Articular chondrocyte of knee joint (primary cell): ENCODE measurements at places on chromosomes 7 and 10. TPM values are rescaled to one million over a fixed set of nuclear protein-coding genes. Genes with fewer than 3 reads are reported as not detected.

The OGDHL gene
- total RNA-seq = under 0.01 and 0.54 TPM in 2 replicates

The ZPBP gene
- total RNA-seq = not detected in 2 replicates

The ZNRF2 gene
- 17.1 and 23.3 TPM in 2 replicates for total RNA-seq

The CDHR3 gene
- 5.7 and 7.8 TPM in 2 replicates for total RNA-seq

The PSD gene
- 1.8 and 2.1 TPM in 2 replicates for total RNA-seq

The CTAGE8 gene
- 0.11 and 3.1 TPM in 2 replicates for total RNA-seq

The VWC2 gene
- under 0.01 TPM in 1 of 2 replicates, not detected in the other for total RNA-seq

The ELOVL3 gene
- 0.65 TPM in 2 replicates for total RNA-seq

The TMEM270 gene
- not detected in 2 replicates for total RNA-seq

The SPDYE2B gene
- total RNA-seq = not detected in 2 replicates

The PAPSS2 gene
- 91.2 and 106 TPM in 2 replicates for total RNA-seq

The ERVW-1 gene
- not detected in 2 replicates for total RNA-seq

The NEUROG3 gene
- total RNA-seq = not detected in 2 replicates

The ZNF425 gene
- total RNA-seq = 7.0 and 7.4 TPM in 2 replicates

The ZNF239 gene
- 4.8 and 5.5 TPM in 2 replicates for total RNA-seq
